Hypothalamus (tissue), 51 donors: ENCODE measurements at places on chromosomes 1 and 21.

GRCh38 chr1:160108888-160109662, 6.5 kb upstream of the ATP1A2 start:
- DNase-seq = no peak

GRCh38 chr1:214400131-214400530, 119.2 kb downstream of the SMYD2 start:
- DNase-seq = no peak

DNA sequence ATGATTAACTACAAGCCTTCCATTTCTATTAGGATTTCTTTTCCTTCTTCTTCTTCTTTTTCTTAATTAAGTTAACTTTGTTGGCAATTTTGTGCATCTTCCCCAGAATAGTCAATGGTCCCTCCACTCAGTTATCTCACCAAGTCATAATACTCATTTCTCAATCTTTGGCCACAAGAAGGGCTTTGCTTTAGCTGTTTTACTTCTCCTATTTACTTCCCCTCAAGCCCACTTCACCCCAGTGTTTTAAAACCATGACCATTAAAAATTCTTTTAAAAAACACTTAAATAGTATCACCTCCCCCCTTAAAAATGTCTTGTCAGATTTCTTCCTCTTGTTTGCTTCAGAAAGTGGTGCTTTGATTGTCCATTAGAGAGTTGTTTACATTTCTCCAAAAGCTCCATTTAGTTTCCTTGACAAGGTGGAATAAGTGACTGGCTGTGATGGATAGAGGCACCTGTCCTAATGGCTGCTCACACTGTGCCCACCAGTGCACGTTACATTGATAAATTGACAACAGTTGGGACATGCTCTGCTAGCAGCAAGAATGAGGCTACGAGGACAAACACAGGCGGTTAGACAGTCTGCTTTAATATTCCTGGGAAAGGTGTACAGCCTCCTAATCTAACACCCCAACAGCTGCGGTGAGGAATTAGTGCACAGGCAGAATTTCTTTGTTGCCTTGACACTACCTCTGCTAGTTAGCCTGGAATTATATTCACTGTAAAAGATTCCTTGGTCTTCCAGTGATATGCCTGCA, 354.7 kb downstream of the LMO4 start:
- DNase-seq = no peak

DNA sequence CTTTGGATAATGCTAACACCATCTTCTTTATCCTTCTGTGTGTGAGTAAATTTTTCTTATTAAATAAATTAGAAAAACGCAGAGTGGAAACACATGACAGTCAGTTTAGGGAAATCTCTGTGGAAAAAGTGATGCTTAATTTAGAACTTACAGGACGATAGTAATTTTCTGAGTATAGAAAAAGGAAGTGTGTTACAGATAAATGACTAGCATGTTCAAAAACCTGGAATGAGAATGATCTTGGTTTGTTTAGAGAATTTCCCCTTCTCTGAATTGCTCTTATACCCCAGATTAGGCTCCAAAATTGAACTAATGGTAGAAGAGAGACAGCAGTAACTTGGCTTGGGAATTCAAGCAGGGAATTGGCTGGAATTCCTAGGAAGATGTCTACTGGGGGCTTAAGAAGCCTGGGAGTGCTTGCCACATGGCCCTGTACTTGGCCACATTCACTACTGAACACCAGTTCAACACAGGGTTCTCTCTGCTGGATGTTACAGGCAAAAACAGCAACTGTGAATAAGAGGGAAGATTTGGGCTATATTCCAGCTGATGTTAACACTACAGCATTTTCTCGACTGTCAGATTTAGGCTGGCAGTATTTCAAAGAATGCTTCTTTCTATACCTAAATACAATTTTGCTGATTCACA, 1004.2 kb downstream of the TTLL7 start:
- no peak for DNase-seq

DNA sequence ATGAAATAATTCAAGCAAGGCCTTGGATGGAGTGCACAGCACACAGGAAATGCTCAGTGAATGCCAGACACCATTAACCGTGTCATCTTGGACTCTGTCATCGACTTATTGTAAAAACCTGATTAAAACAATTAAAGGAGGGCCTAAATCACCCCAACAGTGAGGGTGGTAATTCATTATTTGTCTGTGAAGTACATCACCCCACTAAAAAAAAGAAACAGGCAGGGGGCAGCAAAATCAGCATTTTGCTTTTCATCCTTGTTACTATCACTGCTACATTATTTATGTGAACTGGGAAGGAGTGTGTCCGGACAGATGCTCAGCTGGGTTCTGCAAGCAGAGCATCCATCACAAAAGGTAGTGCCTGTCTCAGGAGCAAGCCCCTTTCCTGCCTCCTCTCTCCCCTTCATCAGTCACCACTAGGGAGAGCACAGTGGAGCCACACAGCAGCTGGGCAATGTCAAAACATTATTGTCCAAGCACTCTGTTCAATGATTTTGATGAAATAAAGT, 98.5 kb downstream of the RERE start:
- DNase-seq = no peak

DNA sequence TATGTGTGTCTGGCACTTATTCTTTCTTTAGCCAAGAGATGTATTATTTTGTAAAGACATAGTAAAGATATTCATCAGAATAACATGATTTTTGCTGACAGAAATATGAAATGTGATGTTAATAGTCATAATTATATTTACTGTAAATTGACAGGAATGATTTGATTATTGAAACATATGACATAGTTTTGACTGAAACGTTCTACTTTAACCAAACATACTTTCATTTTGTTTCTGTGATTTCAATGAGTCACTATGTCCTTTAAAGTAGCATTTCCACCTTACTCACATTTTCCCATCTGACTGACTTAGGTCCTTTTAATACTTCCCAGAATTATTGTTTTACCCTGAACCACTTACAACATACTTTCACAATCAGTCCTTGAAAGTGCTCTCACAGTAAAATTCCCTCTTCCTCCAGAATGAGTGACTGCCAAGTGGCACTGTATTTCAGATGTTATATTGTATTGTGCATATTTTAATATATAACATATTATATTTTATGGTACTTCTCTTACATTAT, 437.9 kb downstream of the NCAM2 start:
- DNase-seq = no peak

DNA sequence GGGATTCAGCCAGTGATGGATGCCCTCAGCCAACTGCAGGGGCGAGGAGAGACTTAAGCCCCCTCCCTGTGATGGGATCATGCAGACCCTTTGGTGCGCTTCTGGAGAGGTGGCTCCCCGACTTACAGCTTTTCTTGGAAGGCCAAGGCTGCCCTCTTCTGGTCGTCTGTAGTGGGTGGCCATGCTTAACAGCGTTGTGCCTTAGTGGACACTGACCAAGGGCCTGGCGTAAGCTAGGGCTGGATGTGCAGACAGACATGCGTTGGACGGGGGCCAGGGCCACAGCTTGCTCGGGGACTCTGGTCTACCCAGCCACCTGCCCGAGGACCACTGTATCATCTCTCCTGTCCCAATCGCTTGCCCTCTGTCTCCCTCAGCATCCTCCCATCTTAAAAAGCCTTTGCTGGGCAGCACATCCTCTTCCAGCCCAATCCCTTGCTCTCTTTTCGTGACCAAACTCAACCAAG, 5.5 kb downstream of the AZIN2 start:
- no peak for DNase-seq

GRCh38 chr1:169105434-169106094, 926 bp upstream of the ATP1B1 start:
- DNase-seq = peak; percentile 81

DNA sequence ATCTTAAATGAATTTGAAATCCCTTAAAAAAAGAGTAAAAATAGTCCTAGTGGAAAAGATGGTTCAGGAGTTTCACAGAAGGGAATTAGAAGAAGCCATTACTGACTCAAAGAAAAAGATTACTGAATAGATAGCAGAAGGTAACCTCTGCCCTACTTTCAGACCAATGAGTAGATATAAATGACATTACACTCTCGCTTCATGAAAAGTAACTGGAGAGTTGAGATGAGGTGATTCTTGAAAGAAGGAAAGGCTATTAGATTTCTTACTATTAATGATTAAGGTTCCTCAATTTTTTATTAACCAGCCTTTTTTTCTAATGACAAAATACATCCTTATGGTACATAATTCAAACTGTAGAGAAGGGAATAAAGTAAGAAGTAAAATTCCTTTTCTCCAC, 28.3 kb downstream of the CCN1 start:
- no peak for DNase-seq

GRCh38 chr1:48568501-48568900, 96.5 kb upstream of the SPATA6 start:
- no peak for DNase-seq

DNA sequence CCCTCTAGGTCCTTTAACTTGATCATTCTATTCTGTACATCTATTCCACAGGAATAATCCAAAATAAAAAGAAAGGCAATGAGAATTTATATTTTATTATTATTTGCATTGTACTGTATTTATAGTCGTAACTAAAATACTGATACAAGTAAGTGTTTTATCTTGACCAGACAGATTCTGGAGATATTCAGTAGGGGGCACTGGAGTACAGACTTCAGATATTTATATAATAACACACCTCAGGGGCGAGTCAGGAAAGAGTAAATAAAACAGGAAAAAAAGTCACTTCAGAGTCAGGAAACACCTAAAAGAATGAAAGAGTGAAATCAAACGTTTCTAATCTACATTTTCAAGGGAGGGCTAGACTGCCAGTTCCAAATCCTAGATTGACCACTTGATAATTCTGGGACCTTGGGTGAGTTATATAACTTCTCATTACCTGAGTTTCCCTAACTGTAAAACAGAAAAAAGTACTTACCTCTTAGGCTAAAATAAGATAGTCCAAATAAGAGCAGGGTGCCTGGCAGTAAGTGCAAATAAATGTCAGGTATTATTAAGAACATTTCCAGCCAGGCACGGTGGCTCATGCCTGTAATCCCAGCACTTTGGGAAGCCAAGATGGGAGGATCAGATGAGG, 31.1 kb upstream of the MTF1 start:
- DNase-seq = no peak

- no peak for DNase-seq
Observed at GRCh38 chr1:47396671-47397196, 19.4 kb upstream of the FOXE3 start.

- DNase-seq = peak; percentile 70
Observed at GRCh38 chr1:46394108-46394871, at the start of gene FAAH. TSS of gene FAAH (plus strand) at chr1:46394317. CDS start at chr1:46394349, 32 bp downstream.

- no peak for DNase-seq
Observed at GRCh38 chr1:119046785-119047438, 58.8 kb upstream of the TBX15 start.

DNA sequence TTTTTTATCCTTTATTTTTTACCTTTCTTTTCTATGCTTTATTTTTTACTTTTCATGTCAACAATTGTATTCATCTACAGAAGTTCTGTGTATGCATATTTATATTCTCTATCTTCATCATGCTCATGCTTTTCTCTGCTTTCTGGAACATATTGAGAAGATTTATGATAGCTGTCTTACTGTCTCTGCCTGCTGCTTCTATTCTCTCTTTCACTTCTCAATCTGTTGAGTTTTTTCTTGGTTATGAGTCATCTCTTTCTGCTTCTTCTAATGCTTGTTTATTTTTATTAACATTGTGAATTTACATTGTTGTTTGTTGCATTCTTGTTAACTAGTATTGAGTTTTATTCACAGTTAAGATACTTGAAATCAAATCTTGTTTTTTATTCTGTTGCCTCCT, 22.6 kb downstream of the F5 start:
- DNase-seq = no peak

- DNase-seq = no peak
Observed at GRCh38 chr1:192270398-192270797, 46.4 kb upstream of the RGS21 start.

GRCh38 chr1:206631085-206631509, 4.2 kb upstream of the DYRK3 start:
- no peak for DNase-seq

- DNase-seq = no peak
Observed at GRCh38 chr1:219790834-219791615, 137.3 kb downstream of the SLC30A10 start.

DNA sequence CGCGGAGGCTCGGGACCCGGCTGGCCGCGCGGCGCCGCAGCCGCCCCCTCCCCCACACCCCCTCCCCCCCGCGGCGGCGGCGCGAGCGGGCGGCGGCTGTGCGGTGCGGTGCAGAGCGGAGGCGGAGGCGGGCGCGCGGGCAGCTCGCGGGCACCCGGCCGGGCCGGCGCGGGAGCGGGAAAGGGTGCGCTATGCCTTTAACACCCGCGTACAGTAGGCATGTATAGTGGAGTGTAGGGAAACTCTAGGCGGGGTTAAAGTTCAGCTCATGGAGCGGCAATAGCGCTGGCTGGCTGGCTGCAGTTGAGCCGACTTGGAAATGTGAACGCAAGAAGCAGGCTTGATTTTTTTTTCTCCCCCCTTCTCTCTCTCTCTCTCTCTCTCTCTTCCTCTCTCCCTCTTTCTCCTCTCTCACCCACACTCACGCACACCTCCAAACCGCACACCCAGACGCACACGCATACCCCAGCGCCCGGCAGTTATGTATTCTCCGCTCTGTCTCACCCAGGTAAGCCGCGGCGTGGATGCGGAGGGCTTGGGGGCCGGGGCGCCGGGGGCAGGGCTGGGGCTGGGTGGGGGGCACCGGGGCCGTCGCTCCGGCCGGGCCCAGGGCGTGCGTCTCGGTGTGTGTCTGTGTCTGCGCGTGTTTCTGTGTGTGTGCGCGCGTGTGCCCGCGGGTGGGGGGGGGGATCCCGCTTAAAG, at the start of gene NFIA:
TSS of gene NFIA (plus strand) at position 251 of the 702 bp plus-strand sequence.
- DNase-seq = peak; percentile 41

DNA sequence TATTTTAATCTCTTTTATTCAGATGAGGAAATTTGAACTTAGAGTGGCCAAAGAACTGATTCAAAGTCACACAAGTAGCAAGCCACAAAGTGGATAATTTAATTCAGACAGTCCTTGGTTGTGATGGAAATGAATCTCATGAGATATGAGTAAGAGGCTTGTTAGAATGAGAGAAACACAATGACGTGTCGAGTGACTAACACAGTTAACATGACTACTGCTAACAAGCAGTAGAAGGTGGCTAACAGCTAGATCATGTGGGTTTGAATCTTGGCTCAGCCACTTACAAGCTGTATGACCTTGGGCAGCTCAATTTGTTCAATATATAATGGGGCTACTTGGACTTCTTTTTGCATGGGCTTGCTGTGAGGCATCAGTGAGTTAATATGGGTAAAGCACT, 104.5 kb upstream of the LMO4 start:
- no peak for DNase-seq

- no peak for DNase-seq
Observed at GRCh38 chr1:17250601-17251000, 1.7 kb downstream of the PADI3 start.

DNA sequence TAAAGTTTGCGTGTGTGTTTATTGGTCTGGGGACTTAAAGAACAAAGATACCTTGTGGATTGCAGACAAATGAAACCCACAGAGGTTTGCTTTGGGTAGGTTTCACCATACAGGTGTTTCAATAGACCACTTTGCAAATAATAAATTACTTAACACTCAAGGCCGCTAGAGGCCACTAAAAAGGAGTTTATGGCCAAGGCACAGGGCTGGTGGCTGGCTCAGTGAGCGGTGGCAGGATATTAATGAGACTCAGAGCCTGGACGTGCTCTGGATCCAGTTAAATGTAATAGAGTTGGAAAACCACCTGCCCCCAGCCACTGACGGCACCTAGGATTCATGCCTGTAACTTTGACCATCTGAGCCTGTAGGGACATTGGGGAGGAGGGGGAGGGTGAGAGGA, 44.5 kb downstream of the LRRC38 start:
- DNase-seq = no peak
